ENCODE measurements at places on chromosomes 6 and 20. TPM values are rescaled to one million over a fixed set of nuclear protein-coding genes. Genes with fewer than 3 reads are reported as not detected.
A peak's percentile ranks its signal among the peaks of the same experiment; 100 is the strongest.

DNA sequence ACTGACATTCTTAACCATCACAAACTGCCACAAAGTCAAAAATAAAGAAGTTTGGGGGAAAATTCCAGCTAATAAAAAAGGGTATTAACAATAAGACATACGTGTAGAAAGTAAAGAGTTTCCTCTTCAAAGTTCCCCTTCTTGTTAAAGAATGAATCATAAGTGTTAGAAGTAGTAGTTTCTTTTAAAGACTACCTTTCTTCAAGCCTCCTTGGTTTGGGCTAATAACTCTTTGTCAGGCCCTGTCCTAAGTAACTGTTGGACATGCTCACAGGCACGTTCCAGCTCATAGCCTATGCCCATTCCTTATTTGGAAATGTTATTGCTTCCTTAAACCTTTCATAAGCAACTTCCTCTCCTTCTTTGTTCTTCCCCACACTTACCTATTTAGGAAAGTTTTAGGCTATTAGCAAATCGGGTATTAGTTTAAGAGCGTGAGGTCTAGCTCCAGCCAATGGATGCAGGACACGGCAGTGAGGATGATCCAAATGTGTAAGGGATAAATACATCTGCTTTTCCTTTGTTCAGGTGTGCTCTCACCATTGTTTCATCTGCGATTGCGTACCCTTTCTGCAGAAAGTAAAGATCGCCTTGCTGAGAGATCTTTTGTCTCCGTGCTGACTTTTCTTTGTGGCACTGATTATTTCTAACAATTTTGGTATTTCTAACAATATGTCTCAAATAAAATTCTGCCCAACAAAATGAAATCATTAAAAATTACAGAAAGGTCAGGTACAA, 64.9 kb downstream of the CHD6 start:
- no peak for DNase-seq

Gene TMEM217
- polyA plus RNA-seq: 2.1 TPM

Gene NMBR
- 0.27 TPM for polyA plus RNA-seq

DNA sequence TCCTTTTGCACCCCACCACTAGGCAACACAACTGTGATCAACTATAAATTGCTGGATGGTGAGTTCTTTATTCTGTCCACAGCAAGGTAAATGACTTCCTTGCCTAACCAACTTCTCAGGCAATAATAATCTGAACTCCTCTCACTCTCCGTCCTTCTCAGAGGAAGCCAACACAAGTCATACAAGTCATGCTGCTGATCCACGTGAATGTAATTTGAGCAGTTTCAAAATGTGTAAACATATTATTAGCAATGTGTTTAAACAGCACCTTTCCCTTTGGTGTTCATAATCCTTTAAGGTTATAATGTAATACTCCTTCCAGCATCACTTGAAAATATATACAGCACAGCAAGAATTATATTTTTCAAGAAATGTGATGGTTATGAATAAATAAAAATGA, 127.9 kb downstream of the QRSL1 start:
- no peak for DNase-seq

- no peak for DNase-seq
Observed at GRCh38 chr6:107192830-107193229, 77.5 kb upstream of the BEND3 start.

Gene SCRT2
- 0.05 TPM for polyA plus RNA-seq

Gene BRPF3
- polyA plus RNA-seq: 50.6 TPM

Gene BACH2
- 10.4 TPM for polyA plus RNA-seq

GRCh38 chr6:81844686-81845085, 92.2 kb upstream of the TENT5A start:
- DNase-seq: no peak

Gene PPP1R16B
- 7.4 TPM for polyA plus RNA-seq

GRCh38 chr6:156347656-156348055, 429.5 kb upstream of the ARID1B start:
- no peak for DNase-seq

GRCh38 chr6:165663736-165664558, 906 bp upstream of the PDE10A start:
- peak; percentile 32 for DNase-seq

Gene SOX18
- 12.1 TPM for polyA plus RNA-seq

GRCh38 chr20:44738813-44739477, 6.7 kb upstream of the KCNK15 start:
- no peak for DNase-seq

DNA sequence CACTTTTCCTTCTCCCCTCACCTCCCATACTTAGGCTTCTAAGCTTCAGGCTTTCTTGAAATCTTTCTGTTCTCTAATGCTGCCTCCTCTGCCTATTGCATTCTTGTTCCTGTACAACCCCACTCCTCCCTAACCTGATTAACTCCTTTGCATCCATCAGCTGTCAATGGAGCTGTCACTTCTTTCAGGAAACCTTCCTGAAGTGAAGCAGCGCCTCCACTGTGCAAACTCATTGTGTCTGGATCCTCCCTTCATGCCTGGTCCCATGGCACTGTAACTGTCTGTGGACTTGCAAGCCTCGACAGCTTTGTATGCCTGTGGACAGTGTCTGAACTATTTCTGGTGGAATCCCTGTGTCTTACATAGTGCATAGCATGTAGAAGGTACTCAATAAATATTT, 185.0 kb downstream of the HS3ST5 start:
- DNase-seq: no peak

DNA sequence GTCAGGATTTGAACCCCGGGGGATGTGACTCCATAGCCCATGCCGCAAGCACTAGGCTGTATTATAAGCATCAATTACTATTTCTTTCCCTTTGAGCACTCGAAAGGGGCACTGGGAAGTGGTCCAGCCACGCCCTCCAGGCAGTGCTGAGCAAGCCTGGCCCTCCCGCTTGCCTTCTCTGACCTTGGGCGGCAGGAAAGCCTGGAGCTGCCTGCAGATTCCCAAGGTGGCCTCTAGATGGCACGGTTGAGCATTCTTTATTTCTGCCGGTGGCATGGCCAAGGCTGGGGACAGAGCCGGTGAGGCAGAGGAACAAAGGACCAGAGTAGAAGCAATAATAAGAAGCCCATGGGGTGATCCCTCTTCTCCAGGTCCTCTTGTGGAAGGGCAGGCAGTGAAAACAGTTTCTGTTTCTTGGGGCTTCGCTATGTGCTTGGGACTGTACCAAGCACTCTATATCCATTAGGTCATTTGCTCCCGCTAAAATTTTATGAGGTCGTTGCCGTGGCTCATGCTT, 32.0 kb downstream of the ARHGAP40 start:
- DNase-seq: no peak

GRCh38 chr6:147528511-147529145, 20.1 kb downstream of the SAMD5 start:
- no peak for DNase-seq

- no peak for DNase-seq
Observed at GRCh38 chr6:157571269-157571668, 190.3 kb downstream of the ZDHHC14 start.

DNA sequence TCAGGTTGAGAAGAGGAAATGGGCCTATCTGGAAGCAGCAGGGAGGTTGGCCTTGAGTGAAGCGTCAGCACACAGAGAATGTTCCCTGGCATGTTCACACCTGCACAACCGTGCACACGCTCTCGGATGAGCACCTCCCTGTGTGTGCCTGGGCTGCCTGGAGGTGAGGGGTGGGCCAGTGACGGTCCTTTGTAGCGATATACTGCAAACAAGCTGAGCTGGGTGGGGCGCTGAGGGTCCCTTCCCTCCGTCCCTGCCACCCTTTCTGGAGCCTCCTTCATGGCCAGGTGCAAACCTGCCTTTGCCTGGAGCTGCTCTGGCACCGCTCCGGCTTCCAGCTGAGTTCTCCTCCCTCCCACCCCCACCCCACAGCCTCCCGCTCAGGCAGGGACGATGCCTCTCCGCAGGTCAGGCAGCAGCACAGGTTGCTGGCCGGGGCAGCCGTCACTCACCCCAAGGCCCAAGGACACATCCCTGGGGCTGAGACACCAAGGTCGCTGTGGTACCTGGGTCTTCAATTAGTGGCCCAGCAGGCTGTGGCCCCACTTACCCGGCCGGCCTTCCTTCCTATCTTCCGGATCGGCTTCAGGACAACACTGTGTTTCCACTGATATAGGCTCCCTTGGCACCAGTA, 111.6 kb downstream of the ERMARD start:
- DNase-seq: no peak

DNA sequence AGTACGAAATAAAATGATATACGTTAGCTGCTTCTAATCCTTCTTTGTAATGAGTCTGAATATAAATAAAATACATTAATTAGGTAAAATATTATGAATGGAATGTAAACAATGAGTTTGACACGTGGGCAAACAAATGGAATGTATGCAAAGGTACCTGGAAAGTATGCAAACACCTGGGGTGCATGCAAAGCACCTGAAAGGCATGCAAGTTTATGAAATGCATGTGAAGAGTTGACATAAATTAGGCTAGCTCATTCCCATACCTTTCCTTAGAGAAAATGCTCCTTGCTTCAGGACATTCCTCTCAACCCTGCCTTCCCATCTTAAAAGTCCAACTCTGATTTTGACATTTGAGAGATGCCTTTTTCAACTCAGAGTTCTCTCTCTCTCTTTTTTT, 140.9 kb downstream of the EDN1 start:
- no peak for DNase-seq

GRCh38 chr20:38426006-38426897, 8.9 kb downstream of the SNHG17 start:
- no peak for DNase-seq

- DNase-seq: no peak
Observed at GRCh38 chr6:143333749-143334520, 116.6 kb downstream of the ADAT2 start.

GRCh38 chr6:108559884-108560462, 744 bp upstream of the FOXO3 start:
- DNase-seq: no peak

Gene BHLHE23
- polyA plus RNA-seq: not detected

DNA sequence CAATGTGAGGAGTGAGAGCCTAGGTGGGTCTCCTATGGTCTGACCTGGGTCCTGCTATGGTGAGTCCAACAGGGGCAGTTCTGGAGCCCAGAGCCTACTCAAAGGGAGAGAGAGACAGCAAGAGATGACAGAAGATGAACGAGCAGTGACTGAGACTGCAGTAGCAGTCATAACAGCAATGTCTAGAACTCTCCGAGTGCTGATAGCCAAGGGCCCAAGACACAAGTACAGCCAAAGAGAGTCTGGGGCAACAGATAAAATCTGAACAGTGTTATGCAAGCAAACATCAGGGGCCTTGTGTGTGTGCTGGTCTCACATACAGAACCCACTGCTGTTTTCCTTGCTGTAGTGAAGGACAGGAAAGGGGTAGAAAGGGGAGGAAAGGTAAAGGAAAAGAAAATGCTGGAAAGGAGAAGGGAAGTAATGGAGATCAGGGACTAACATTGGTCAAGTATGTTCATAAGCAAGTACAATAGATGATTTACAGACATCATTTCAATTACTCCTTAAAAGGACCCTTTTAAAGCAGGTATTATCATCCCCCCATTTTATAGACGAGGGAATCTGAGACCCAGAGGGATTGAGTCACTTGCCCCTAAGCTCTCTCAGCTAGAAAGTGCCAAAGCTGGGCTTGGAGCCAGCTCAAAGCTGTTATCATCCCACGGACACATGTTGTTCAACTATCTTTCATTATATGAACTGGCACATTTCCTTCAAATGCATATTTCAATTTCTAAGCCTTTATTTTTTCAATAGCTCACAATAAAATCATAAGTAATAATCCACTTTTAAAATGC, 182.3 kb upstream of the RAB32 start:
- no peak for DNase-seq

Gene RAET1L
- not detected for polyA plus RNA-seq

Gene CHRNA4
- polyA plus RNA-seq: 11.4 TPM

DNA sequence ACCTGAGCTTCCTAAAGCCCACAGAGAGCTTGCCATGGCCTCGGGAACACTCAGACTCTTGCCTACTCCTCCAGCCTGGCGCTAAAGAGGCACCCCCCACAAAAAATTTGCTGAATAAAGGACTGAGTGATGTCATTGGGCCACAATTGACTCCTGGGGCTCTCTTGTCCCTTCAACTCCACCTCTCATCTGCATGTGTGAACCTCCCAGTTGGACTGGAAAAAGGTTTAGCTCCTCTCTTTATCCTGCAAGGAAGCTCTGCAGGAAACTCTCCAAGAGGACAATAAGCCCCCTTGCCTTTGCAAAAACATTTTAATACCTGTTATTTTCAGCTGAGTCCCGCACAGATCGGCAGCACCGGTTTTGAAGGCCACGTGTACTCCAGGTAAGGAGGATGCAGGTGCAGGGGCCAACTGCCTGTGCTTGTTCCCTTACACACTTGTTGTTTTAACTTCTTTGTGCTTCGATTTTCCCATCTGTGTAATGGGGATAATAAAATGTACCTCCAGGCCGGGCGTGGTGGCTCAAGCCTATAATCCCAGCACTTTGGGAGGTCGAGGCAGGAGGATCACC, 107.3 kb downstream of the TFAP2C start:
- no peak for DNase-seq

DNA sequence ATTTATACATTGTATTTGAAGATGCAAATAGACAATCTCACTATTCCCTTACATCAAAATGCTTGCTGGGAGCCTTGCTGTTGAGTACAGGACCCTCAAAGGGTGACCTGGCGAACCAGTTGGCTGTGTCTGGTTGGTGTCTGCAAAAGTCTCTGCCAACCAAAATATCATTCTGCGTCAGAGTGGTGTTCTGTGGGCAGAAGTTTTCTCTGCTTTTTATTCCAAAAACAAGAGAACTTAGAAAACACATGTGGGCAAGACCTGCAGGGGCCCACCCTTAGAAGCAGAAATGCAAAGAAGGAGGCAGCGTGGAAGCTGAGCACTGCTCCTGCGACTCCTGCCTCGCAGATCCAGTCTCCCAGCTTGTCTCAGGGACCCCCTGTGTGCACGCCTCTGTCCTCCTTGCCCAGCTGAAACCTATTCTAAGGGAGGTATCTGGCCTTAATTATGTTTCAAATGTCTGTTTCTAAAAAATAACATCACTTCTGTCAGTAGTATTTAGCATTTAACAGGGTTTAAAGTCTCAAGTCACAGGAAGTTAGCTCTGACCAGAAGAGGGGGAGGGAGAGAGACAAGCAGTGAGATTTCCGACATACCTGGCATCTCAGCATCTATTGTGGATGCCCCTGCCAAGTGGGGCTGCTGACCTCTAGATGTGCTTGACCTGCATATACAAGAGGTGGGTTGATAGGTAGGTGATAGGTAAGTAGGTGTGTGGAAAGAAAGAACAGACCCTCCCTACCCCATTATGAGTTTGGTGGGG, 101.3 kb downstream of the SASH1 start:
- DNase-seq: no peak

Gene ATF6B
- polyA plus RNA-seq: 104 TPM
